Hypothalamus (tissue), 51 donors: ENCODE measurements at places on chromosomes 3 and 15.

DNA sequence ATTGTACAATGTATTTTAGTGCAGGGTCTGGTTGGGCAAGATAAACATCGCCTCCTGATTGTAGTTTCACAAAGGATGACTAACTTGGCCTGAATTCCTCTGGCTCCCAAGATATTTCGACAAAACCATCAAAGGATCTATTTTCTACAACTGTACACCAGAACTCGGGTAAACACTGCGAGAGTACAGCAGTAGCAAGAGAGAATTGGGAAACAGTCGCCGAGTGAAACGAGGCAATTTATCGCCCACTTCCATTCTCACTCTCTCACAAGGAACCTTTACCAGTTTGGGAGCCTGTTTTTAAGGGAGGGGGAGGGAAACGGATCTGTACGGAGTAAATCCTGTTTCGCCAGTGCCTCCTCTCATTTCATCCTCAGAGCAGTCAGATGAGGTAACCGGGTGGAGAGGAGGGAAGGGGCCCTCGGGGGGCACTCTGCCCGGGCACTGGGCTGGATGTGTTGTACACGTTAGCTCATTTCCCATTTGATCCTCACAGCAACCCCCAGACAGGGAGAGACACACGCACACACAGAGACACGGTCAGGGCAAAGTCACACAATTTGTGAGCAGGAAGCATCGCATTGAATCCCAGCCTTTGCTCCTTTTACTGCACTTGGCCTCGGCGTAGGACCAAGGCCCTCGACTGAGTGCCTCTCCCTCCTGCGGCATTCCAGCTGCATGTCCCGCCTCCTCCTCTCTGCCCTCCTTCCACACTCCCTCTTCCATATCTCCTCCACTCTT is 120.1 kb downstream of the LIPC start:
- no peak for DNase-seq

- DNase-seq, result no peak
These were observed 44.7 kb downstream of the ATP11B start for GRCh38 chr3:182837855-182838454.

GRCh38 chr3:67018105-67018788 is 20.1 kb downstream of the KBTBD8 start:
- DNase-seq, result no peak

GRCh38 chr15:43749690-43750345 is 3.6 kb downstream of the PDIA3 start:
- DNase-seq, result no peak

DNA sequence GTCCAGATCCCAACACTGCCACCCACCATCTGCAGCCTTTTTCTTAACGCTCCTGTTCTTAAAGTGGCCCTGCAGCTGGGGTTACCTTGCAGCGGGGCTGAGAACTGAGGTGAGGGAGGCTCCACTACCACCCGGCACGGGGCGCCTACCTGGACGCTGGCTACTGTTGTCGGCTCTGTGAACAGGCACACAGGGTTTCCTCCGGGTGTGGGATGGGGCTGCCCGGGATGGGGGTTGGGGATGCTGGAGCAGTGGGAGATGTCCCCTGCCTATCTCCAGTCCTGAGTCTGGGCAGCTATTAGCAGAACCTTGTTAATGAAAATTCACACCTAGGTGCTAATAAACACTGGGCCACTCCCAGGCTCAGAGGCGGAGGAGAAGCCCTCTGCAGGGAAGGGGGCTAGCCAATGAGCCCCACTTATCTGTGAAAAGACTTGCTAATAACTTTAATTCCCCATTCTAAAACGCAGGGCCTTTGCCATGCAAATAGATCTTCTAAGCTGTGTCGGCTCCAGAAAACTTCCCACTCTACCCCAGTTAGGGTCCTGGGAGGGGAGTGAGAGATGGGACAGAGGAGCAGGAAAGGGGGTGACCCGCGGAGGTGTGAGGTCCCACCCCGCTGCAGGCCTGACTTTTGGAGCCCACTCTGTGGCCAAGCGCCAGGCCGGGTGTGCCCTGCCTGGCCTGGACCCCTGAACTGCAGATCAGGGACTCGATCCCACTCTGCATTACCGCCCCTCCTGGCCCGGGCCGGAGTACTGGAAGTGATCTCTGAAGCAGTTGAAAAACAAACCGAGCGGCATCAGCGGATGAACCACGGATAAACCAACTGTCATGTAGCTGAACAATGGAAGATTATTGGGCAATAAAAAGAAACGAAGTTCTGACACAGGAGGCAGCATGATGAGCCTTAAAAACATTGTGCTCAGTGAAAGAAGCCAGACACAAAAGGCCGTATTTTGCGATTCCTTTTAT is 3.1 kb downstream of the MESP1 start:
- no peak for DNase-seq

GRCh38 chr3:64046996-64047594 is 23.8 kb upstream of the PSMD6 start:
- DNase-seq, result no peak

DNA sequence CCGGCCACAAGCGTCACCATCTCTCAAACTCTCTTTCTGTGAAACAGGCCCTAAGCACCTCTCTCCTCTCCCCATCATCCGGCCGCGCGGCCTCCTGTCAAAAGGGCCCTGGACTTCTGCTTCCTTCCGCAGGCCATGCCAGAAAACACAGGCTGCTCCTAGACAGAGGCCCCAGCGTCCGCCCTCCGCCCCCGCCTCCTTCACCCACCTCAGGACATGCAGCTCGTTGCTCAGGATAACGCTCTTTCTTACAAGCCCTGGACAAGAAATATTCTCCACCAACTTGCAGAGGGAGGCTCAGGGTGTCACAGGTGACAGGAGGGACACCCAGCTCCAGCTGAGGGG is 212.0 kb downstream of the XXYLT1 start:
- no peak for DNase-seq

DNA sequence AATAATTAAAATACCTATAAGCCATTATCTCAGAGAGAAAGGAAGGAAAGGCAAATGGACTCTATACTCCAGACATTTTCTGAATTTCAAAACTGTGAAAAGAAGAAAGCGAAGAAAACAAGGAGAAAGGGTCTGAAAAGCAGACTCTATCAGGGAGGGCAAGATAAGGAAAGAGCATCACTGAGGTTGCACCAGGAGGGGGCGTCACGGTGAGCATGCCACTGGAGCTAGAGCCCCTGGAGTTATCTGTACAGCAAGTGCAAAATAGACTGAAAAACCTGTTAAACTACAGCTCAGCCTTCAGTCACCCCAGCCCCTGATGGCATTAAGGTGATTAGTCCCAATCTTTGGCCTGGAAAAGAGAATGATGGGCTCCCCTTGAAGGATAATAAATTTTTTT is 514.3 kb downstream of the GABRG3 start:
- no peak for DNase-seq

GRCh38 chr3:177488740-177489139 is 291.5 kb upstream of the TBL1XR1 start:
- DNase-seq, result no peak

GRCh38 chr3:159922861-159923312 is 65.7 kb upstream of the IL12A start:
- DNase-seq, result no peak

- DNase-seq, result no peak
These were observed 78.0 kb downstream of the CPN2 start for GRCh38 chr3:194272861-194273742.

DNA sequence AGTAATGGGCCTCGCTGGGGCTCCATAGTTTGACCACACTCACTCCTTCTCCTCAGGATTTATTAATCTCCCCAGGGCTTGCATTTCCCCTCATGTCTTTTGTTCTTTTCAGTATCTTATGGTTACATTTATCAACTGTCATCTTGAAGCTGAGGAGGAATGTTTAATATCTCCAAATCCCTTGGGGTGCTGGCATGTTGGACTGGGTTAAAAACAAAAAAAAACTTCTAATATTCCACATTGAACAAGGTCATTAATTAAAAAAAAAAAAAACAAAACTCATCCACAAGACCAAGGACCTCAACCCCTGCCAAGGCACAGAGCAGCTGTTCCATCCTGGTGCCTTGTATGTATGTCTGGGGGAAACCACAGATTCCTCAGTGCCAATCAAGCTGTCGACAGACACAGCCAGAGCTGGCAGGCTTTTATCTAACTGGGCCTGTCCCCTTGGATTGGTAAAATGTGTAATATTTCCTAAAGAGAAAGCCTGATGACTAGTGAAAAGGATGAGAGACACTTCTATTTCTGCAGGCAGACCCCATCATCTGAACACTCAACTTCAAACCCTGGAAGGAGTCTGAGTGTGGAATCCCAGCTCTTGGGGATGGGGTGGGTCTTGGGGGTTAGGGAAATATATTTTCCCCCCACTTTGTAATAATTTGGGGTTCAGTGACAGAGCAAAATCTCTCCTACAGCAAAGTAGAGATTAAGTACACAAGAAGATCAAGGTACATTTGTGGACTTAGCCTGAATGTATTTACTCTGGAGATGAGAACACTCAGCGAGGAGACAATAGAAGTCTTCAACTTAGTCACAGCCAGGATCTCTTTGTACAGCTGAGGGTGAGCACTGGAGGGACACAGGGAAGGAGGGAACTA is 69.1 kb downstream of the TTC23 start:
- no peak for DNase-seq

GRCh38 chr3:105788593-105788992 is 80.2 kb downstream of the CBLB start:
- DNase-seq, result no peak

- DNase-seq, result no peak
These were observed 27.4 kb downstream of the CFAP100 start for GRCh38 chr3:126422121-126422520.
